GM10248 (cell line): ENCODE measurements at places on chromosomes 2 and 18.

- no peak for DNase-seq
Measured at GRCh38 chr2:29226375-29226774, 111.2 kb downstream of the CLIP4 start.

DNA sequence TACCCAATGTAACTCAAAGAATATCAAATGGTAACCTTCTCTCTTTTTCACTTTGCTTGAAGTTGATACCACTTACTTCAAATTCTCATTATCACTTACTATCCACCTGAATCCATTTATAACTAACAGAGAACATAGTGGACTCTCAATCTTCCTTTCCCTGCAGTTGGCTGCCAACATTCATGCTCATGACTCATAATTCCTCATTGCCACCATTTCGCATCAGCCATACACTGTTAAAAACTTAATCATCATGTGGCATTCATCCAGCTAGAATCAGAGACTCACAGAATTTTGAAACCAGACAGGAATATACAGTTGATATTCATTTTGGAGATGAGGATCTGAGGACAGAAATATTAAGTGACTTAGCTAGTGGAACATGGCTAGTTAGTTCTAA lies 56.8 kb downstream of the SLC4A10 start:
- DNase-seq = no peak

GRCh38 chr2:191266201-191266600 lies 21.0 kb downstream of the MYO1B start:
- DNase-seq = no peak

- DNase-seq = no peak
Measured at GRCh38 chr2:203819434-203820133, 48.0 kb upstream of the CTLA4 start.

- no peak for DNase-seq
Measured at GRCh38 chr18:80147037-80147417, 38.0 kb downstream of the ADNP2 start.

- DNase-seq = no peak
Measured at GRCh38 chr2:74922592-74923227, 35.7 kb upstream of the POLE4 start.

GRCh38 chr18:47969816-47970215 lies 39.4 kb upstream of the SMAD2 start:
- no peak for DNase-seq

DNA sequence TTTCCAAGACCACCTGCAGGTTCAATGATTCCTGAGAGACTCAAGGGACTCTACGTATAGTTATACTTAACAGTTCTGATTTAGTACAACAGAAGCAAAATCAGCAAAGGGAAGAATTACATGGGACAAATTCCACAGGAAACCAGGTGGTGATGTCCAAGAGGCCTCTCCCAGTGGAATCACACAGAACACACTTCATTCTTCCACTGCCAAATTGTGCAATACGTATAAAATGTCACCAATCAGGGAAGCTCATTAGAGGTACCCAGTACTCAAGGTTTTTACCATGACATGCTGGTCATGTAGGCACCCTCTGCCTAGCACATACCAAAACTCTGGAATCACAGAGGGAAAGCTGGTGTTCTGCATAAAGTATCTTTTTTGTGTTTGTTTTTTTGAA lies 22.4 kb downstream of the CAPG start:
- no peak for DNase-seq

DNA sequence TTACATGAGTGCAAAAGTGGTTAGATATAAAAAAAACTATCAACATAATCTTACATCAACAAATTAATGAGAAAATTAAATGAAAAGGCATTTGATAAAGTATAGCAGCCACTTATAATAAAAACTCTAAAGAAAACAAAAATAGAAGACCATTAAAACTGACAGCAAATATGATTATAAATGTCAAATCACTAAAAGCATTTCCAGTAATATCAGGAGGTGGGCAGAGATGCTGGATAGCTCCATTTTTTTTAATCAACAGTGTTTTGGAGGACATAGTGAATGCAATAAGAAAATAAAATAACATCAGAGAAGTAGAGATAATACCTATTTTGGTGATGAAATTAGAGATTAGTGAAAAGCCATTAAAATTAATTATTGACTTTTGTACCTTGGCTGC lies 173.4 kb downstream of the LRRTM4 start:
- no peak for DNase-seq

- DNase-seq = no peak
Measured at GRCh38 chr2:187549193-187549592, 5.0 kb downstream of the TFPI start.

DNA sequence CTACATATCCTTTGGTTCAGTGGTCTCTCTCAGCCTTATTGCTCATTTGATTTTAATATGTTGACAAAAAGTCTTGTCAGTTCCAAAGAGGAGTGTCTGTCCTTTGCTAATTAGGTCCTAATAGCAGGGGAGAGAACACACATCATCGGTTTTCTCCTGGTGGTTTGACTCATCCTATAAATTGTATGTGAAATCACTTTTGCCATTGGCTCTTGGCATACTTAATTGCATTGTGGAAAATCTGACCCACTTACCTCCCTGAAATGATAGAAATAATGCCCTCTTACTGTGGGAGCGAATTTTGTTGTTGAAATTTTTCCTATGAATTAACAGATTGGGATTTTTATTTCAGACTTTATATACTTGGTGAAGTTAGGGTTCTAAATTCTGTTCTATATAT lies 58.3 kb downstream of the MTCL1 start:
- no peak for DNase-seq

DNA sequence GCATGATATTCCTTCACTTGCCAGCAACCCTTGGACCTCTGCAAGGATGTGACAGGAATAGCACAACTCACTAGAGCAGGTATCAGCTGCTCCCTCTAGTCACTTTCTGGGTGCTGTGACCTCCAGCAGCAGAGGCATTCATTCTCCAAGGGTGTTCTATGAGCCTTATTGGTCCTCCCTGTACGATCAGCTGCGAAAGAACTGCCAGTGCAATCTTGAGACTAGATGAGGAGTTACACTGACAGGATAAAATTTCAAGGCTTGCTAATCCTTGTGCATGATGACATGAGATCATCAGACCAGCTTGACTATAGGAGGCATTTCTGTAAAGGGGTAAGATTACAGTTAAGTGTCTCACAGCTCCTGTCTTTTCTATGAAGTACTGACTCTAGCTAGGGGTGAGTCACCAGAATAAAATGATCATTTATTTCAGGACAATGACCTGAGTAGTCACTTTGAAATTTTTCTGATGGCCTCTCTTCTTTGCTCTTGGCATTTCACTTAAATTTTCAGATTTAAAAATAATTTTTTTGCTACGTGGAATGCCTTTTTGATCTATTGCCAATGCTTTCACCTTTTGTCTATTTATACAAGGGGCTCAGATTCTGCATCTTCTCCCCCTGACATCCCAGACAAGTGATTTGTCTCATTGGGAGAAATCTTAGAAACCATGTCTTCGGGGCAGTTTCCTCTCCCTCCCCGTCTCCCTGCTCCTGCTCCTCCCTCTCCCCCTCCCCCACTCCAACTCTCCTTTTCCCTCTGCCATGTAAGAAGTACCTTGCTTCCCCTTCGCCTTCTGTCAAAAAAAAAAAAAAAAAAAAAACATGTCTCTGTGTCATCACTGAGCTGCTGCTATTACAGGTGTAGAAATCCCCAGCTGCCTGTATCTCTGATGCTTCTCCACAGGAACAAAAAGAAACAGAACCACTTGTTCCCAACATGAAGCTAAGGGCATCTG lies 49.2 kb upstream of the FRZB start:
- DNase-seq = no peak

DNA sequence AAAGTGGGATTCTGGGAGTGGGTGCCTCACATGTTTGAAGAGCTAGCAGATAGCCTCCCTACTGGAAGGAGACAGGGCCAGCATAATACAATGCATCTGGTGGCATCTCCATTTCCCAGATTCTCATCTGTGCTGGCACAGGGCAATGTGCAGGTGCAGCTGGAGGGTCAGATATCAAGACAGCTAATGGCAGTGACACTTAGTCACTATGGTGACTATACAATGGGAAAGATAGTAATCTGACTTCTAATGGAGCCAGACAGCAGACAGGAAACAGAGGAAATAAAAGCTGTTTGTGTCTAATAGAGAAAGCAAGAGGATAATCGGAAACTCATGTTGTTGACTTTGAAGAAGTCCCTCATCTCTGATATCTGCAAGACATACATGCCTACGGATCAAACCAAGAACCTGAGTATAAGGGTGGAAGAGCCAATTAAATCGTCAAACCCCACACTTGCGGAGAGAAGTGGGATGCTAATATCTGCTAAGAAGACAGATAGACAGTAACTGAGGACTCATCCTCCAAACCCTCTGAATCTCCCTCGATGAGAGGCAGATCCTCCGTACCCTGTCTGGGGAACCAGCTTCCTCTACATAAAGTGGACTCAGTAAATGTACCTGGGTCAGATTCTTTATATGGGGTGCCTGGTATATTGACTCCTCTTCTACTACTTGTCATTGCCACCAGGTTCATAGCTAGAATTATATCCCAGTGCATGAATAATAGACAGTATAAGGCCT lies 692.7 kb downstream of the SOCS6 start:
- DNase-seq = no peak

DNA sequence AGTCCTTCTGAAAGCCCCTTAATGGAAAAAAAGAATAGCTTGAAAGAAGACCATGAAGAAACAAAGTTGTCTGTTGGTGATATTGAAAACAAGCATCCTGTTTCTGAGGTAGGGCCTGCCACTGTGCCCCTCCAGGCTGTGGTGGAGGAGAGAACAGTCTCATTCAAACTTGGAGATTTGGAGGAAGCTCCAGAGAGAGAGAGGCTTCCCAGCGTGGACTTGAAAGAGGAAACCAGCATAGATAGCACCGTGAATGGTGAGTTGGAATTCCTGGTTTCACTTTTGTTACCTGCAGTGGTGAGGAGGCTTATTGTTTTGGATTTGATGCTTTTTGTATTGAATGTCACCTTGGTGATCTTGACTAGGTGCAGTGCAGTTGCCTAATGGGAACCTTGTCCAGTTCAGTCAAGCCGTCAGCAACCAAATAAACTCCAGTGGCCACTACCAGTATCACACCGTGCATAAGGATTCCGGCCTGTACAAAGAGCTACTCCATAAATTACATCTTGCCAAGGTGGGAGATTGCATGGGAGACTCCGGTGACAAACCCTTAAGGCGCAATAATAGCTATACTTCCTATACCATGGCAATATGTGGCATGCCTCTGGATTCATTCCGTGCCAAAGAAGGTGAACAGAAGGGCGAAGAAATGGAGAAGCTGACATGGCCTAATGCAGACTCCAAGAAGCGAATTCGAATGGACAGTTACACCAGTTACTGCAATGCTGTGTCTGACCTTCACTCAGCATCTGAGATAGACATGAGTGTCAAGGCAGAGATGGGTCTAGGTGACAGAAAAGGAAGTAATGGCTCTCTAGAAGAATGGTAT lies 13.3 kb downstream of the SLC20A1 start:
- DNase-seq = no peak

GRCh38 chr2:120267348-120267747 lies 14.7 kb downstream of the RALB start:
- DNase-seq = no peak

- DNase-seq = no peak
Measured at GRCh38 chr18:2412996-2413751, 158.1 kb downstream of the METTL4 start.

GRCh38 chr18:35582899-35583558 lies 1.5 kb downstream of the GALNT1 start:
- DNase-seq = no peak

DNA sequence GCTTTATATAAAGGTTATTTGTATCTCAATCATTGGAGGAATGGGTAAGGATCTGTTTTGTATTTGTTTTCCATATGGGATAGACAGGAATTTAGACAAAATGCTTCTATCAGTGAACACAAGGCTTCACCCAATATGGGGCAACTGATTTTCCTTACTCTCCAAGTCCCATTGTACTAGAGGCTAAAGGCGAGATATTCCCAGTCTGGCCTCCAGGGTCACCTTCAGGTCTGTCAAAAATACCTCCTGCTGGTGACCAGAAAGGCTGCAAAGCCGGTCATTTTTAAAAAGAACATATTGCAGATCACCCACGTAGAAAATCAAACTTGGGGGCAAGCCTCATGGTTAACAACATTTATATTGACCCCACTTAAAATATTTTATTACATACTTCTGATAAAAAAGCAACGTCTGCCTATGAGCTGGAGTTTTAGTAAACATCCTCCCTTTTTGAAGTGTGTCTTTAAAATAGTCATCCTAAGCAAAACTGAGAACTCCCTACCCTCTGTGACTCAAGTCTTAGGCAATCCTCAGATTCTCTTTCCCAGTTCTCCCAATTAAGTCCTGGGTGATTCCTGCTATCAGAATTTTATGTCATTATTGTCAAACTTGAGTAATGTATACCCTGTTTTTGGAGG lies 276.6 kb downstream of the MREG start:
- DNase-seq = no peak

GRCh38 chr2:62038975-62039771 lies 133.7 kb downstream of the COMMD1 start:
- DNase-seq = peak; percentile 84

DNA sequence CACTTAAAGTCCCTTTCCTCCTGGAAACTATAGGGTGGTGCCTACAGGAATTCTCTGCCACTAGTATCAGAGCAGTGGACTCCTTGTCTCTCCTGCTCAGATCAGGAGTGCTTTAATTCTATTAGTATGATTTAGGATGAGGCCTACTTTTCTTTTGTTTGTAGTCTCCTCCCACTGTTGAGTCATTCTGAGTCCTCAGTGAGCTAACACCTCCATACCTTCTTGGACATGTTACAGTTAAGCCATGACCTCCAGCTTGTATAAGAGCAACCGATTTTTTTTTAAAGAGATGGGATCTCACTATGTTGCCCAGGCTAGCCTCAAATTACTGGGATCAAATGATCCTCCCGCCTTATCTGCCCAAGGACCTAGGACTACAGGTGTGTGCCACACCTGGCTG lies 48.7 kb upstream of the OTOF start:
- no peak for DNase-seq

GRCh38 chr2:119025762-119026351 lies 83.9 kb downstream of the MARCO start:
- DNase-seq = no peak

DNA sequence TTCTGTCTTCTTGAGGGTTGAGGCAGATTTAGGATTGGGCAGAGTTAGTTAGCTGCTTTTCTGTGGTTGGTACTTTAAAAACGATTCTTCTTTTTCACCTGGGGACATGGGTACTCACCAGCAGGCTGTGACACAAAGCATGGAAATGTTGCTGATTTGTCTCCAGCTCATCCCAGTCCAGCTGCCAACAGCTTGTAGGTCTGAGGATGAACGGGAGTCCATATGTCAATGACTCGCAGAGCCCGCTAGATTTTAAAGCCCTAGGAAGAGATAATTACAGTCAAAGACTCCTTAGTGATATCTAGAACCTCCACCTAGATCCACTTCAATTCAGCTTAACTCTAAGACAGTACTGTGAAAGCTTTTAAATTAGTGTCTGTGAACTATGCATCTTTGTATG lies 20.8 kb downstream of the DOK1 start:
- no peak for DNase-seq

DNA sequence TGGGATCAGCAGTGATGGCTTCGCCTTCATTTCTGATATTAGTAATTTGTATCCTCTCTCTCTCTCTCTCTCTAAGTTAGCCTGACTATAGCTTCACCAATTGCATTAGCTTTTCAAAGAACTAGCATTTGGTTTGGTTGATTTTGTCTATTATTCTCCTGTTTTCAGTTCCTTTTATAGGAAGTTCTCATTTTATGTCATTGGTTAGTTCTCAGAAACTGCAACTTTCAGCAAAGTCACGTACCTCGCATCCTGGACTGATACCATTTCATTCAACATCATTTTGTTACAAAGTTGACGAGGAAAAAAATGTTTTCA lies 450.8 kb downstream of the EIPR1 start:
- DNase-seq = no peak

GRCh38 chr2:213274143-213274542 lies 10.1 kb upstream of the SPAG16 start:
- DNase-seq = no peak

- no peak for DNase-seq
Measured at GRCh38 chr2:52629531-52629930, 1138.1 kb upstream of the CHAC2 start.
